Stimulated activated CD8-positive, alpha-beta memory T cell treated with anti-CD3 and anti-CD28 coated beads, Interleukin-2, amount 100 ng/mL, for 48 hours (primary cell): ENCODE measurements at places on chromosomes 5 and 9.

- no peak for DNase-seq
Measured at GRCh38 chr5:28766565-28767158, 1728.3 kb upstream of the CDH9 start.

DNA sequence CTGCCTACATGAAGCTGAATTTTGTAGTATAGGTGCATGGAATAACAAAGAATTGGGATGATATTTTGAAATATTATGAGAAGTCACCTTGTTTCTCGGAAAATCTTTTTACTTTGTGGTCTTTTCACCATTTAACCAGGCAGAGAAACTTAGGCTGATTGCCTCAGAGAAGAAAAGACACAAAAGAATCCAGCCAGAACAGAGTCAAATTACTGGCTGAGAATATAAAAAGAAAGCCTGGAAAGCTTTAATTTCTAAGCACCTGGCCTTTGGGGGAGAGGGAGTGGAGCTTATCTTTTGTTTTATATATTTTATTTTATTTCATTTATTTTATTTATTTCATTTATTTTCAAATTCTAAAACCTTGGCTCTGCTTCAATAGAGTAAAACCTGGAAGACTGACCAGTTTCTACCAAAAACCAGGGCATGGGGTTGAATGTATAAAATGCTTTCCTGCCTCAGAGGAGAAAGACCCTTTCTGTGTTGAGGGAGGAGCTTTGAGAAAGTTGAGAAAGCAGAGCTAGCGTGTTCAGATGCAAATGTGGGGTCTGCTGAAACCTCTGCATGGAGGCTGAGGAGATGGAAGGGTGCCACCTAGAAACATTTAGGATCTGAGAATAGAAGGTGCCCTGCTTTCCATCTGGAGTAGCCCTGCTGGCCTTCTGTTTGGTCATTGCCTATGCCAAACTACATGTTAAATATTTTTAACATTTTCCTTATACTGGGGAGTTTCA lies 81.6 kb downstream of the NREP start:
- DNase-seq: no peak

GRCh38 chr5:31531543-31531887 lies 378 bp downstream of the DROSHA start:
- peak; percentile 17 for DNase-seq

- DNase-seq: no peak
Measured at GRCh38 chr9:73536403-73536802, 384.7 kb downstream of the ANXA1 start.

- no peak for DNase-seq
Measured at GRCh38 chr9:14315875-14316601, 2.1 kb upstream of the NFIB start.

- no peak for DNase-seq
Measured at GRCh38 chr5:155726267-155726666, 600.7 kb upstream of the SGCD start.

DNA sequence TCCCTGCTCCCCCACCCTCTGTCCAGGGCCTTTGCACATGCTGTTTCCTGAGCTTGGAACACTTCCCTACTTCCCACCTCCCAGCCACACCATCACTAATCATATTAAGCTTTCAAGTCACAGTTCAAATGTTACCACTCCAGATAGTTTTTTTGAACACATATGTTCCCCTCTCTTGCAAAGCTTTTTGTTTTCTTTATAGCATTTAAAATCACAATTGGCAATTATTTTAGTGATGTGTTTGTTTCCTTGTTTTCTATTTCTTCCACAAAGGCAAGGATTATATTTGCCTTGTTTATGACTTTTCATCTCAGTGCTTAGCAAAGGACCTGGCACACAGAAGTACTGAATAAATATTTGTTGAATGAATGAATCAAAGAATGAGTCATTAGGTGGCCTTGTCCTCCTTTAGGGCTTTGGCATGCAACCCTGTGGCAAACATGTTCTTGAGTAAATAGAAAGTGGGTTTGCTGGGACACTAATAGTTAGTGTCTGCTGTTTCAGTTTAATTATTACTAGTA lies 386.8 kb downstream of the FGF10 start:
- no peak for DNase-seq

DNA sequence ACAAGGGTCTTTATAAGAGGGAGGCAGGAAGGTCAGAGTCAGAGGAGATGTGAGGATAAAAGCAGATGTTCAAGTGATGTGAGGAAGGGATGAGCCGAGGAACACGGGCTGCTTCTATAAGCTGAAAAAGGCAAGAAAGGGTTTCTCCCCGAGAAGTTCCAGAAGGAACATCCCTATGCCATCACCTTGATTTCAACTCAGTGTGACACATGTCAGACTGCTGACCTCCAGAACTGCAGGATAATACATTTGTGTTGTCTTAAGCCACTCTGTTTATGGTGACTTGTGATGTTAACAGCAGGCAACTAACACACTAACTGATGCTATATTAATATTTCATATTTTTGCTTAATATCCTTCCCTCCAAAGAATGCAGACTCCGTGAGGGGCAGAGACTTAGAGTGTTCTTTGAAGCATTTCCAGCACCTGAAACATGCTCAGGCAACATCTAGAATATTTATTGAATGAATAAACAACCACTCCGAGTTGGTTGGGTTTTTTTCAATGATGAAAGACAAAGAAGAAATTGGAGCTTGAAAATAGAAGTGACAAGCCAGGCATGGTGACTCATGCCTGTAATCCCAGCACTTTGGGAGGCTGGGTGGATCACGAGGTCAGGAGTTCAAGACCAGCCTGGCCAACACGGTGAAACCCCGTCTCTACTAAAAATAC lies 77.6 kb upstream of the ADRA1B start:
- DNase-seq: no peak

DNA sequence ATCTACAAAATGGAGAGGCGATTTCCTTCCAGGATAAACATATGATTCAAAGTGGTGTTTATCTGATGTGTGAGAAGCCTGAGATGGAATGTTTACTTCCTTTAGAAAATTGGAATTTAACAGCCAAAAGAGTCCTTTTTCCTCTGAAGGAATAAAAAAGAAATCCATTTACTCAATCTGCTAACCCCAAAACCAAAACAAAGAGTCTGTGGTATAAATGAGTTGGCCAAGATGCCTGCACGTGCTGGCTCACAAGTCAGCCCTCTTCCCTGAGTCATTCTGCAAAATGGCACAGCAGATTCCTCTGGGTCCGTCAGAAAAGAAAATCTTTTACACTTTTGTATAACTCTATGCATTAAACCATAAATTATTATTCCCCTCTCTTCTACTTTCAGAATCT lies 60.8 kb downstream of the EBF1 start:
- no peak for DNase-seq

DNA sequence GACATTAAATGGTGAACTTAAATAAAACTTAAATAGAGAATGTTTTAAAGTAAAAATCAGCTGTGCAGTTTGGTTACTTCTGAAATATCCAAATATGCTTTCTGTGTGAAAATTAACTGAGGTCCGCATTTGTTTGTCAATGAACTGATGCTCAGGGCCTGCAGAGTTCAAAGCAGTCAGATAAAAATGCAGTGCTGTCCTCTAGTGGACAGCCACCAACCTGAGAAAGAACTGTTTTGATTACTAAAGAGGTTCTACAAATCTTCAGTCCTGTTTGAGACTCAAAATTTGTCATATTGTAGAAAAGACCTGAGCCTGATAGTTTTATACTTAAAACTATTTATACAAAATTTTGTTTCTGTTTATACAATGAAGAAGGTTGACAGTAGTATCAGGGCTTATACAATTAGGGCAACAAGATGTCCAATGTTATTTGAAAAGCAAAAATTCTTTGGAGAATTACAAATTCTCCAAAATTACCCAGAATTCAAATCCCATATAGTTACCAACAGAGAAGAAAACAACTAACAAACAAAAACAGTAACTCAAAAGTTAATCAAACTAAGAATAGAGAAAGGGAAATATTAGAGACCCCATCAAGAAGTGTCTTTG lies 232.3 kb upstream of the TBCA start:
- no peak for DNase-seq

DNA sequence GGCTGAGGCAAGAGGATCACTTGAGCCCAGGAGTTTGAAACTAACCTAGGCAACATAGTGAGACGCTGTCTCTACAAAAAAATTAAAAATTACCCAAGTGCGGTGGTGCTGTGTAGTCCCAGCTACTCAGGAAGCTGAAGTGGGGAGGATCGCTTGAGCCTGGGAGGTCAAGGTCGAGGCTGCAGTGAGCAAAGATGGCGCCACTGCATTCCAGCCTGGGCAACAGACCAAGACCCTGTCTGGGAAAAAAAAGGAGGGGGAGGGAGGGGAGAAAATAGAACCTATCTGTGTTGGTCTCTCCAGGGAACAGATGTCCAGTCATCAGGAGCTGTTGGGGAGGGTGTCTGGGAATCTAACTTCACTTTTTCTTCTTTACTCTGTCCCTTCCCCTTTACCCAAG lies 24.3 kb downstream of the MAT2B start:
- DNase-seq: no peak

GRCh38 chr9:133057006-133057405 lies 4.8 kb upstream of the CEL start:
- DNase-seq: no peak

DNA sequence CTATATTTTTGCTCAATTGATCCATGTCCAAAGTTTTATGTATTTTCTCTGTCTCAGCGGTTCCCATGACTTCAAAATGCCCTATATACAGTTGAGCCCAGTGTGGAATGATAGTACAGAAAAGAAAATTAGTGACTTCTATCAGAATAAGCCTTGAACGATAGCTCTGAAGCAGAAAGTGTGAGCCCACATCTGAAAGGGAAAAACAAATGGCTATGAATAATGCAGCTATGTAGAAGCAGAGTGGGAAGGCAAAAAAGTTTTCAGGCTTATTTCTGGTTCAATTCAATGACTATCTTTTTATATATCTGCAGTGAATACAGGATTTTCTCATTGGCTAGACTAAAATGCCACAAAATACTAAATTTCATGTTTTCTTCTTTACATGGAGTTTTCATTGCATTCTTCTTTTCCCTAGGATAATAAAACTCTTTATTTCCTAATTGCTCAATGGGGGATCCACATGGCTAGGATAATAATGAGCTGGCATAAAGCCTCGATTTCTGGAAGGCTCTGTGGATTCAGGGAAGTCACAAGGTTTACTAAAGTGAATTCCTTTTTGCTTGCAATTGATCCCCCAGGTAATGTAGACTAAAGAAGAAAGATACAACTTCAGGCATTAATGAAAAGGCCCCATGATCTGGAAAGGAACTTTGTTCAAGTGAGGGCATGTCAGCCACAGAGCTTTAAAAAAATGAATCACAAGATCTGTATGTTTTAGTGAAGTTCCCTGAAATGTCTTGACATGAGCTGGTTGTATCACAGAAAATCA lies 377.0 kb upstream of the RIOK2 start:
- no peak for DNase-seq

- no peak for DNase-seq
Measured at GRCh38 chr9:137217276-137218211, 4.5 kb downstream of the RNF208 start.
